T-helper 1 cell (primary cell): ENCODE measurements at places on chromosomes 3 and 15.
A peak's percentile ranks its signal among the peaks of the same experiment; 100 is the strongest.

DNA sequence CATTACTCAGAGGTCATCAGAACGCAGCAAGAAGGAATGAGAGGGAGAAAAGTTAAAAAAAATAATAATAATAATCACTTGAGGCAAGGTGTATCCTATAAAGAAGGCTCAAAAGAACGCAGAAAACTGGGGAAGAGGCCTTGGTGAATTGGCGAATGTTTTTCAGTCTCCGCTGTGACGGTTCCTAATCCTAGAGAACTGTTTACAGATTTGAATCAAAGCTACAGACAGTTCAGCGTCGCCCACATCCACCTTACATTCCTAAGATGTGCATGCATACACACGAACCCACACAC lies 634 bp downstream of the ZMAT3 start:
- no peak for DNase-seq

DNA sequence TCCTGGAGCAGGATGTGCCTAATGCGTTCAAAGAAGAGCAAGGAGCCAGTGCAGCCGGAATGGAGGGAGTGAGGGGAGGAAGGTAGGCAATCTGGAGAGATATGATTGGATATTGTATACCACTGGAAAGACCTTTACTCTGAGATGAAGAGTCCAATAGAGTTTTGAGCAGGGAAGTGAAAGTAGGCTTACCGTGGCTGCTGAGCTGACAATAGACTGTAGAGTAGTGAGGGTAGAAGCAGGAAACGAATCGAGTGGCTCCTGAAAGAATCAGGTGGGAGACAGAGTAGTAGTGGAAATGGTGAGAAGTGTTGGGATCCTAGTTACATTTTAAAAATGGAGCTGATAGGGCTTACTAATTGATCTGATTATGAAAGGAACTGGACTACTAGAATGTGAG lies 51.8 kb upstream of the NUDT16 start:
- DNase-seq, result no peak

- DNase-seq, result no peak
These were observed 298.5 kb downstream of the GBE1 start for GRCh38 chr3:81462921-81463320.

GRCh38 chr3:22971497-22971896 lies 231.6 kb upstream of the UBE2E2 start:
- no peak for DNase-seq

DNA sequence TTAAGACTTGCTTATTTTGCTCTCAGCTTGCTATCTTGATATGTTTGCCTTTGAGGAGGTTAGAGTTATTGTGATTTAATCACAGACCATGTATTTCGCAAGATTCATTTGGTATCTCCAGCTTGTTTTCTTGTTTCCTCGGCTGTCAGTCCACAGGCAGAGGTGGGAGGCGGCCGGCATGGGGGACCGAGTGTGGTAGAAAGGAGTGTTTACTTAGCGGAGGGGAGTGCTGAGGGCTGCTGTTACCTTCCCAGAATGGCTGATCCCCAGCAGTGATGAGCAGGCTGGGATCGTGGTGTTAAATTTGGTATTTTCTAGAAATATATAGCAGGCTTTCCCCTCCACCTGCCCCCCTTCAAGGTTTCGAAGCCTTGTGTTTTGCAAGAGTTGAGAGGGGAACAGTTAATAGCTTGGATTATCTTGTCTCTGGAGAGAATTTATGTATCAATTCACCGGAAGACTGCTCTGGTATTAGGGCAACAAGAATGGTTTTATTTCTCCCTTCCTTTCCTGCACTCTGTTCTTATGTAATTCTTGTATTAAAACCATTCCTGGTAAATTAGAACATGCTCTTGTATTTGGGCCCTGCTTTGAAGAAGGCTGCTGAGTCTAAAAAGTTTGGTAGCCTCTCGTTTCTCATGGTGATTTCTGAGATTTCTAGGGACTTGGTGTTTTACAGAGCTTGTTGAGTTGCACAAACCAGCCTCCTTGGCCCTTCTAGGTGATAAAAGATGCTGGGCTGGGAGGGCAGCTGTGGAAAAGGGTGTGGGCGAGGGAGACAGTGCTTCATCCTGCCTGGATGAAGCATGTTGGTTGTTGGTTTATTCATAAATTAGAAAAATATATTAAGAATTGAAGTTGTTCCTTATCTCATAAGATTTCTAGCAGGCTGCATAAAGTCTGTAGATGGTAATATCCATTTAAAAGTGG lies 151.4 kb downstream of the IGF1R start:
- DNase-seq, result no peak

DNA sequence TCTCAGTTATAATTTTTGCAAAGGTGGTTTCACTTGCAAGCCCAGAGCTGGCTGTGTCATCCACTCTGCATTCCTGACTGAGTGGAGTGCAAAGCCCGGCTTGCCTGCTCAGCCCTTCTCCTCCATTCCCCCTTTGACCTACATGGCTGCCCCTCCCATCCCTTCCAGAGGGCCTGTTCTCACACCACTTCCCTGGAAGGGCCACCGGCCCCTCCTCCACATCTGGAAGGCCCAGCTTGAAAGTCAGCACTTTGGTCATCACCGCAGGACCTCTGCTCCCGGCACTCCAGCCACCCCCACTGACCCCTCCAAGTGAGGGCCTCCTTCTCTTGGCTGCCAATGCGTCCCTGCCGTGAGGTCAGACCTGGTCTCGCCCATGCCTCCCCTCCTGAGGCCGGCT lies 74.1 kb upstream of the RNF7 start:
- DNase-seq, result no peak

DNA sequence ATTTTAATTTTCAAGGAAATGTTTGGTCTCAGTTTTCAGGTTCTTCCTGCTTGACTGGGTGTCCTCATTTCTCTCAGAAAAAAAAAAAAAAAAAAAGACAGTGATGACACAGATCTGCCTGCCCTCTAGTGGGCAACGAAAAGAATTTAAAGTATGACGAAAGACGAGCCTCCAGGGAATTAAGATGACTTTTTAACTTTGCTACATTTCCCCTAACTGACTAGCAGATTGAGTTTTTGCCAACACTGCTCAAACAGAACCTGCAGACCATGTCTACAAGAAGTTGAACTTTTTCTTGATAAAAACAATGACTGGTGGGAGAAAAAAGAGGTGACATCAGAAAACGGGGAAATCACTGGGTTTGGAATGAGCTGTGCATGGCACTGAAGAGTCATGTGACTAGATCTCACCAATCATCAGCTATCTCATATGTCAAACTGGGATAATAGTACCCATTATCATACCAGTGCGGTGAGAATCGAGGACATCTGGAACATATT lies 40.8 kb downstream of the EOMES start:
- peak; percentile 29 for DNase-seq

GRCh38 chr15:93823971-93824913 lies 407.1 kb upstream of the MCTP2 start:
- no peak for DNase-seq

DNA sequence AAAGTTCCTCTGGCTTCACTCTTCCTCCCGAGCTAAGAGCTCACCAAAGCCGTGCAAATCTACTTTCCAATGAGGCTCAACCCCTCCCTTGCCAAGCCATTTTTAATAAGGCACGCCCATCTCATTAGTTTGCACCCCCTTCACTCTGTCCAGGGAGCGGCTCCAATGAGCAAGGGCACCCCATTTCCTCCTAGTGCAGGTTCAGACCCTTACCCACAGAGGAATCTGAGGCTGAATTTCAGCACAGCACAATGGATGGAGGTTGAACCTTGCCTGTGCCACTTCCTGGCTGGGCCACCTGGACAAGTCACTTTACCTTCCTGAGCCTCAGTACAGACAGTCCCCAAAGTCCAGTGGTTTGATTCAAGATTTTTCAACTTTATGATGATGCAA lies 25.4 kb downstream of the XPC start:
- no peak for DNase-seq
